ENCODE measurements at places on chromosomes 11 and 22.

DNA sequence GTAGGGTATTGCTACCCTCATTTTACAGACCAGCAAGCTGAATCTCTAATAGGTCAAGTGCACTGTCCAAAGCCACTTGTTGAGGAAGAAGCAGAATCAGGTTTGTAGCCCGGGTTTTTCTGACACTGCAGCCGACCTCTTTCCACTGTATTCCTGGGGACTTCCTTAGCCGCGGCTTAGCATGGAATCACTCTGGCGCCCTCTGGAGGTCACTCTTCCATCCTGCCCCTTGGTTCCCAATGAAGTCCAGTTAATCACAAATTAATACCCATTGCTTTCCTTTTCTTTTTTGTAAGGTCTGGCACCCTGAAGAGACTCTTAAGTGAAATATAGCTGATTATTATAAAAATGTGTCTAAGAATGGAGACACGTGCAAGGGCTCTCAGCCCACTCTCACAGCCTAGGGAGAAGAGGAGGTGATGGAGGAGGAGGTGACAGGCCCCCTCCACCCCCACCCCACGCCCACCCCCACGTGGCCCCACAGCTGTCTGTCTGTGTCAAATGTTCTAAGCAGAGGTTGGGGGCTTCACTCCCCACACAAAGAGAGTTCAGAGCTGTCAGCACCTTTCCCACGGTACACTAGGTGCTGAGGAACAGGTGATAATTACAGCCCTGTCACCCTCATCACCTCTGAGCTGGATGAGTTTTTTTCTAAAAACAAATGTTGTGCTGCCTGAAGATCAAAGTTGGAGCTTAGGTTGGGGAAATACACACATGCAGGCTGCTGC lies 57.7 kb upstream of the DRD2 start:
- no peak for DNase-seq

GRCh38 chr22:19751497-19752245 lies 8.9 kb upstream of the TBX1 start:
- DNase-seq = no peak

GRCh38 chr11:130452176-130452575 lies 3.7 kb downstream of the ADAMTS15 start:
- no peak for DNase-seq

- no peak for DNase-seq
Measured at GRCh38 chr22:23781511-23782183, 5.1 kb upstream of the SMARCB1 start.

DNA sequence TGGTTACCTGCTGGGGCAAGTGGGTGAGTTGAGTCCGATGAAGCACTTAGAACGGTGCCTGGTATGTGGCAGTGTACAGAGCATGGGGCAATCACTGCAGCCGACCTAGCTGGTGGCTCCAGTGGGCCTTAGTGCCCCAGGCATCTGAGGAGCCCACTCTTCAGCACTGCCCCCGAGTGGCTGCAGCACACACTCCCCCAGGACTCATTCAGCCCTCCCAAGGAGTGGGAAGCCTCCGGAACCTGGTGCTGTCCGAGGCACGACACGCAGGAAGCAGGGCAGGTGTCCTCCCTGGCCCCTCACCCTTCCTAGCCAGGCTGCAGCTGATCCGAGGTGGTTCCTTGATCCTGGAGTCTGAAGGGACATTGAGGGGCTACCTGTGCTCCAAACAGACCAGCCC lies 42.4 kb upstream of the PRODH start:
- DNase-seq = no peak

GRCh38 chr22:38456272-38456835 lies 1.4 kb upstream of the KCNJ4 start:
- no peak for DNase-seq

DNA sequence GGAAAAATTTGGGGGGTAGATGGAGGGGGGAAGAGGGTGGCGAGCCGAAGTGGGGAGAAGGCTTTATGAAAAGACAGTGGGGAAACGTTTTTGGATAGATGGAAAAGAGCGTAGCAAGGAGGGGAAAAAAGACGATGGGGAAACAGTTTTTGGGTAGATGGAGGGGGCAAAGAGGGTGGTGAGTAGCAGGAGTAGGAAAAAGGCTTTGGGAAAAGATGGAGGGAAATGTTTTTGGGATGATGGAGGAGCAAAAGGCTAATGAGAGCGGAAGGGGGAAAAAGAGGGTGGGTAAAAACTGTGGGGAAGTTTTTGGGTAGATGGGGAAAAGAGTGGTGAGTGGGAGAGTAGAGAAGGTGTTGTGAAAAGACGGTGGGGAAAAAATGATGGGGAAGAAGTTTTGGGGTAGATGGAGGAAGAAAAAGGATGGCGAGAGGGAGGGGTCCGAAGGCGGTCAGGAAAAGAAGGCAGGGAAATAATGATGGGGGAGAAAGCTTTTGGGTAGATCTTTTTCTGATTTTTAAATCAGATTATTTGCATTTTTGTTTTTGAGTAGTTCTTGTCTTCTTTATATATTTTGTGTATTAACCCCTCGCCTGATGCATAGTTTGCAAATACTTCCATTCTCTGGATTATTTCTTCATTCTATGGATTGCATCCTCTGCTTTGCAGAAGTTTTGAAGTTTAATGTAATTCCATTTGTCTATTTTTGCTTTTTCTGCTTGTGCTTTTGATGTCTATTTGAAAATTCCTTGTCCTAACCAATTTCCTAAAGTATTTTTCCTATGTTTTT lies 115.3 kb upstream of the SERPIND1 start:
- DNase-seq = no peak

GRCh38 chr11:12329169-12329568 lies 48.2 kb upstream of the PARVA start:
- DNase-seq = no peak

DNA sequence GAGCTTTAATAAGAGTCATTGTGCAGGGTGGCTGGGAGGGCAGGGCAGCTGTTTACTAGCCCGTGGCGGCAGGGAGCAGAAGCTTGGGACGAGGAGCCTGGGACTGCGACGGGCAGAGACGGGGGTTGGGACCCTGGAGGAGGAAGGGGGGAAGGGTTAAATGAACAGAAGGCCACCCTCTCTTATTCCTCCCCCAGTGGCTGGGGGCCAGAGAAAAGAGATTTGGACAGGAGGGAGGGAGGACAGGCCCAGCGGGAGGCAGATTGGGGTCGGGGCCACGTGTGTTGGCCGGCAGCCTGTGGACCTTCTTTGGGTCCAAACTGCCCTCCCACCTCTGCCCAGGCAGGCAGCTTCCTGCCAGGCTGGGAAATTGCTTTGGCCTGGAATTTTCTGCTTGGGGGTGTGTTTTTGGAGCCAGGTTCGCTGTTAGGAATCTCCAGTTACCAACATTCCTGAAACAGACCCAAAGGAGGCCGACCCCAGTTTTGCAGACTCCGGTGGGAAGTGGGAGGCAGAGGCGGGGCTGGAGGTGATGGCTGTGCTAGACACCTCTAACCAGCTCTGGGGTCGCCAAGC lies 50.2 kb downstream of the APOL3 start:
- no peak for DNase-seq

GRCh38 chr11:82790723-82791484 lies 57.2 kb upstream of the FAM181B start:
- DNase-seq = no peak

DNA sequence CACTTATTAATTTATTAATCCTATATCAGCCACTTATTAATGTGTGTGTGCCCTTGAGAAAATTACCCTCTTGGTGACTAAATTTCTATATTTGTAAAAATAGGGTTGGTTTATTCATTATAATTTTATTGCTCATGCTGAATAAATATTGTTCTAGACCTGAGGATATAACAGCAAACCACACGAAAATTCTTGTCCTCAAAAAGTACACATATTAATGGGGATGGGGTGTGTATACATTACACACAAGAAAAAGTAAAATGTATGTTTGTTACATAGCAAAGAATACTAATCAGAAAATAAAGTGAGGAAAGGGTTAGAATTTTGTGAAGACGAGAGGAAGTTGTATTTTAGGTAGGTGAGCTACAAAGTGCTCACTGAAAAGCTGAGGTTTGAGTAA lies 1068.9 kb upstream of the RAG2 start:
- DNase-seq = no peak

DNA sequence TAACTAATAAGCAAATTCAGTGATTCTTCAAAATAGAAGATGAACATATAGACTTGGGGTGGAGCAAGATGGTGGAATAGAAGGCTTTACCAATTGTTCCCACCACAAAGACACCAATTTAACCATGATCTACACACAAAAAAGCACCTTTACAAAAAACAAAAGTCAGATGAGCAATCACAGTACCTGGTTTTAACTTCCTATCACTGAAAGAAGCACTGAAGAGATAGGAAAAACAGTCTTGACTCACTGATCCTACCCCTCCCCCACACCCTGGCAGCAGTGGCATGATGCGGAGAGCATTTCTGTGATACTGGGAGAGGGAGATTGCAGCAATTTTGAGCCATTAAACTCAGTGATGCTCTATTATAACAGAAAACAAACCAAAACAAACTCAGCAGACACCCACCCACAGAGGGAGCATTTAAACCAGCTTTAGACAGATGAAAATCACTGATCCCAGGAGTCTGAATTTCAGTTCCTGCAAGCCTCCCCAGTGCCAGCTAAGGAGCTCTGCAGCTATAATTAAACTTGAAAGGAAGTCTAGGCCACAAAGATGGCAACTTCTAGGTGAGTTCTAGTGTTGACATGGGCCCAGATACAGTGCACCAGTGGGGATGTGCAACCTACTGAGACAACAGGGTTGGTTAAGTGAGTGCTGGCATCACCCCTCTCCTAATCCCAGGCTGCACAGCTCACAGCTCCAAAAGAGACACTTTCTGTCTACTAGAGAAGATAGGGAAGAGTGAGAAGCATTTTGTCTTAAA lies 161.8 kb upstream of the GRIA4 start:
- no peak for DNase-seq

DNA sequence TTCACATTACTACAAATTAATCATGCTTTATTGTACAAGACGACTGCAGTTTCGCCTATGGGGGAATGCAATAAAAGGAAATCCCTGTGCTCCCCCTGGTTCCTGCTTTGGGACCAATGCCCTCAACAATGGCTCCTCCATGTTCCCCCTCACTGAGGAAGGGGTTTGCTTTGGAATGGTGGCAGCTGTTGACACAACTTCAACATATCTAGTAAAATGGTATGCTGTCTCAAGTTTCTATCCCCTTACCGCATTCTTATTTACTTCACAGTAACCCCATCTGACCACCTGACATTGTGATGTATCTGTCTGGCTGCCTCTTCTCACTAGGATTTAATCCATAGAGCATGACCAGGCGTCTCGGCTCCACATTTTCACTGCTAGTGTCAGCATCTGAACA lies 48.8 kb downstream of the PIWIL3 start:
- DNase-seq = no peak

GRCh38 chr11:12361682-12362081 lies 15.7 kb upstream of the PARVA start:
- no peak for DNase-seq

DNA sequence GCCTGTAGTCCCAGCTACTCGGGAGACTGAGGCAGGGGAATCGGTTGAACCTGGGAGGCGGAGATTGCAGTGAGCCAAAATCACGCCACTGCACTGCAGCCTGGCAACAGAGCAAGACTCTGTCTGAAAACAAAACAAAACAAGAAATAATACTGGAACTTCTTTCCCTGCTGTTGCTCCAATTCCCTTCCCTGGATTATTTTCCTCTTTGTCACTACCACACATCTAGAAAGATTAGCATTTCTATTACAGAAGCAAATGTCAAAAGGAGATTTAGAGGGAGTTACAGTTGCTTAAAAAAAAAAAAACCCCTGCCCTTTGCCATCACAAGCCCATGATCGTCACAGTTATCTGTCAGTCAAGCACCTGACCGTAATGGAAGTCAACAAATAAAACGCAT lies 17.7 kb upstream of the SCGB1D1 start:
- DNase-seq = no peak

GRCh38 chr22:28429711-28430110 lies 249.9 kb downstream of the TTC28 start:
- no peak for DNase-seq

GRCh38 chr22:42171946-42172719 lies 41.5 kb upstream of the CYP2D6 start:
- no peak for DNase-seq

DNA sequence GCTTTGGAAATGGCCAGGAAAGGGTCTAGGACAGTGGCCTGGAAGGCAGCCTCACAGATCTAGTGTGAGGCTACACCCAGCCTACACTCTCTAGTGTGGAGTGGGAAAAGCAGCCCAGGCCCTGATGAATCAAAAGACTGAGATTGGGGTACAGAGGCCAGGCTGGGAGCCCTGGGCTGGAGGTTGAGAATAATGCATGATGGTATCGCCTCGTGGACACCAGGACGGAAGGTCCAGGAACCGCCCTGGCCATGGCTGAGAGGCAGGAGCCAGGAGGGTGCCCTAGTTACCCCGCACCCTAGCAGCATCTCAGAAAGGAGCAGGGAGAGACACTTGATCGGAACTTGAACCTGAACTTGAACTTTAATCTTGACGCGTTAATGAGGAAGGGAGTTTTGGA lies 40.5 kb upstream of the NFAM1 start:
- DNase-seq = no peak

DNA sequence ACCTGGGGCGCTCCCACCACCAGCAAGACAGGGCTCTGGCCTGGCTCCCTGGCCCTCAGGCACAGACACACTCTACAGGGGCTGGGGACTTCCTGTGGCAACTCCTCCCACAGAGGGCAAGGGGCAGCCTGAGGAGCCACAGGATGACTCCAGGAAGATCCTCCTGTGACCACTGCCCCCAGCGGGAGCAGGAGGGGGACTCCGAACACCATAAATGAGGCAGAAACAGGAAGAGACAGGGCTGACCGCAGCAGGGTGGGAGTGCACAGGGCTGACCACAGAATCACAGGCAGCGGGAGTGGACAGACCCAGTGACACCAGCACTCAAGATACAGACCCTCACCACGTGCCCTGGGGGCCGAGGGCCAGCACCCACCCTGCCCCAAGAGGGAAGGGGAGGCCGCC lies 10.8 kb downstream of the ARAP1 start:
- no peak for DNase-seq

DNA sequence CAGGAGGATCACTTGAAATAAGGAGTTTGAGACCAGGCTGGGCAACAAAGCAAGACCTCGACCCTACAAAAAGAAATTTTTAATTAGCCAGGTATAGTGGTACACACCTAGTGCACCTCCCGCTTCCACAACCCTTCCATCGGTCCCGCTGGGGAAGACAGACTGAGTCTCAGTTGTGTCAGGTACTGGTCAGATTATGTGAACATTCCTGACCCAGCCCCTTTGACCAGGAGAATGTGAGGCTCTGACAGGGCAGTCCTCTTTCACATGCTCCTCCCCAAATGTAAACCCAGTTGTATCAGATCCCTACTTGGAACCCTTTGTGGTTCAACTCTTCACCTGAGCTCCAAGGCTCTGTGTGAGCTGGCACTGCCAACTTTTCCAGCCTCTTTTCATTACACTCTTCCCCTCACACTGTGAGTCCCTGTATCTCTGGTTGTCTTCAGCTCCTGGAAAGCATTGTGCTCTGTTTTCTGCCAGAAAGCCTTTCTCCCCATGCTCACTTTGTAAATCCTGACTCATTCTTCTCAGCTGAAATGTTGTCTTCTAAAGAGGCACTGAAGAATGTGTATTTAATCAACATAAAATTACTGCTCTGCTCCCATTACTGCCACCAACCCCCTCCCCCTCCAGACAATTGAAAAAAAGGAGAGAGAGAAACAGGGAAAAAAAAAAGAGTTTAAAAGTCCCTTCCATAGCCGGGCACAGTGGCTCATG lies 2.1 kb upstream of the TTLL12 start:
- DNase-seq = no peak

GRCh38 chr11:28491431-28491830 lies 383.2 kb downstream of the METTL15 start:
- no peak for DNase-seq

GRCh38 chr11:133081730-133082452 lies 450.4 kb downstream of the OPCML start:
- DNase-seq = no peak
